NCI-H1436 (cell line): ENCODE measurements at places on chromosomes 2 and 18.

DNA sequence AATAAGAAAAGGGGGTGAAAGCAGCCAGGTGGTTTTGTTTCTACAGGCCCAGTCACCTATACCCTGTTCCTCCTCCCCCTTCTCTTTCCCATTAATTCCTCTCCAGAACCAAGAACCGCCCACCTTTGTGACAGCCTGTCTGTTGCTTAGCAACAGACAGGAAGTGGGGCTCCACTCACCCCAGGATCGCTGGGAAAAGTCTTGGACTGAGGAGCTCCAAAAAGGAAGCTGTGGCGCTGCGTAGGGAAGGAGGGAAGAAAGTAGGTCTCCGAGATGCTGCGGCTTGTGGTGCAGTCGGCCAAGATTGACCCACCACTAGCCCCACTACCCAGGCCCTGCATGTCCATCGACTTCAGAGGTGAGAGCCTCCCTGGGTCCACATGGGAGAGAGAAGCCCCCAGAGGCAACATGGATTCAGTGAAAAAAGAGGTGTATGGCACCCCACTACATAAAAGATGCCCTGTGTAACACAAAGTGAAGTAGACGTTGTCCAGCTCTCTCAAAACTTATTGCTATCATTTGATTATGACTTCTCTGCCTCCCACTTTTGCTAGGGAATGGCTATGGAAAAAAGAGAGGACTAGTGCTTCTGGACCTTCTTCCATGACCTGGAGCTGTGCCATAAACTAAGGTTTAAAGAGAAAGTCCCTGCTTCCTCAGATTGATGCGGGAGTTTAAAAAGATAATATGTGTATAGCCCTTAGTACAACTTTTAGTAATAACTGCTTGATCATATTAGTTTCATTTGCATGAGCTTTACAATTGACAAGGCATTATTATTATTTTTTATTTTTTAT, at the start of gene FER1L5:
Gene FER1L5 (plus strand): TSS at position 201 of the 797 bp plus-strand sequence. CDS start 73 bp downstream, at position 274.
- DNase-seq, result peak; percentile 17

DNA sequence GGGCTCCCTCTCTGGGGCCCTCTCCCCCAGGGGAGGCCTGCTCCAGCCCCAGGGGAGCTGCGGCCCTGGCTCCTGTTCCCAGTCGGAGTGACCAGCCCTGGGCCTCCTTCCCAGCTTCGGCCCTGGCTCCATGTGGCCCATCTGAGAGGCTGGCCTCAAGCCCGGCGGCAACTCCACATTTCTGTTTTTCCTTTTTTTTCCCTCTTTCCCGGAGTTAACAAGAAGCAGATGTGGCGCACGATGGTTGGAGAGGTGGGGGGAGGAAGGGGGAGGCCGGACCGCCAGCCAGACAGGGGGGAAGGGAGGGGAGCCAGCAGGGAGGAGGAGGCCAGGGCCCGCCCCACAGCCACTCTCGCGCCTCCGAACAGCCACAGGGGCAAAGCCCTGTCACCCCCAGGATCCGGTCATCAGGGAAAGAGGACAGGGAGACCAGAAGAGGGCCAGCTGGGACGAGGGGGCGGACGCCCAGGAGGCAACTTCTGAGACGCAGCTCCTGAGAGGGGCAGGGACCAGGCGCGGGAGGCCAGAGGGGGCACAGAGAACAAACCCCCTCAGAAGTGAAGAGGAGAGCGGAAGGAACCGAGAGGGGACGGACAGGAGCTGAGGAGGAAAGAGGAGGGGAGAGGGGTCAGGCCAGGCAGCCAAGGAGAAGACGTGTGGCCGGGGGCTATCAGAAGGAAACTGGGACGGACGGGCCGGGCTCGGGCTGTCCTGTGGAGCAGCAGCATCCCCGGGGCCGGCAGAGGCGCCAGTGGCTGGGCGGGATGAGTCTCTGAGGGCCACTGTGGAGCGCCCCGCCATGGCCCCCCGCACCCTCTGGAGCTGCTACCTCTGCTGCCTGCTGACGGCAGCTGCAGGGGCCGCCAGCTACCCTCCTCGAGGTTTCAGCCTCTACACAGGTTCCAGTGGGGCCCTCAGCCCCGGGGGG, at the start of gene EMILIN1:
Gene EMILIN1 (plus strand): TSS at position 349 of the 928 bp plus-strand sequence. CDS start 451 bp downstream, at position 800.
- no peak for DNase-seq

GRCh38 chr2:233354971-233355574, 779 bp downstream of the DGKD start:
- DNase-seq, result peak; percentile 10

DNA sequence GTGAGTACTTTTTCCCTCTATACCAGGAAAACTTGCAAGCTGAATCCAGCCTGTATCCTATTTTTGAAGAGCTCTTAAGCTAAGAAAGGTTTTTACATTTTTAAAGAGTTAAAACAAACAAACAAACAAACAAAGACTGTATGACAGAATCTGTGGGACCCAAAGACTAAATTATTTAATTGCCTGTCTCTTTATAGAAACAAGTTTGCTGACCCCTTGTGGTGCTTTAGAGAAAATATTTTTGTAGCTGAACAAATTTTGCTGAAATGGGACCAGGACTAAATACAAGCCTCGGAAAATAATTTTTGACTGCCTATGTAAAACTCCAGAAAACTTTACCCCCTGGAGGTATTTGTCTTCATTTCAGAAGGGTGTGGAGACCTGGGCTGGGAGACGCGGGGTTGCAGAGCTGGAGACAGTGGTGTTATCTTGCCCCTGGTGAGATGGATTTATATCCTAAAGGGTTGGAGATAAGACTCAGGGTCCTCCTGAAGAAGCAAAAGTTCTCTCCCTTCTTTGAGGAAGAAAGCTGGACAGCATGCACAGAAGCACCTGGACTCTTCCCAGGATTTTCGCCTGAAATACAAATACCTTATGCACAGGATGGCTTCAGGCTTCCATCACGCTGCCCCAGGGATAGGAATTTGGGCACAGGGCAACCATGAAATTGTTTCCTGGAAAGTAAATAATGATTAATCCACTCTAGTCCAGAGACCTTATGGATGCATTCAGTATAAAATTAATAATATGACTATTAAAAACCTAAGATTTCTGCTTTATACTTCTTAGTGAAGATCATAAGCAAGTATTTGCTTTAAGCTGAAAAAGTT, 54.3 kb downstream of the TMX3 start:
- DNase-seq, result peak; percentile 65

DNA sequence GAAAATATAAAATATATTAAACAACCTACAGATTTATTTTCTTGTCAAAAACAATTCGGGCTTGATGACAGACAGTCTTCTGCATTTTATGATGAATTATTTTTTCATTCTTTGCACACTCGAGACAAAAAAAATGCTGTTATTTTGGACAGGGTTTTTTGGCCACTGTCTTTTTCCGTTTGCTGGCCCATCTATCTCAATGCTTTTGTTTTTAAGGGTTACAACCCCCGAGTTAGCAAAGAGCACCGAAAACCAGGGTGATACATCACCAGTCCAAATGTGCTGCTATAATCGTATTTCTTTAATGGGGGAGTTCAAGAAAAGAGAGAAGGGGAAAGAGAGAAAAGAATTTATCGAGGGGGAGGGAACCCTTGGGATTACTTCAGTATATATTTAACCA, 7.7 kb downstream of the EVX2 start:
- no peak for DNase-seq

DNA sequence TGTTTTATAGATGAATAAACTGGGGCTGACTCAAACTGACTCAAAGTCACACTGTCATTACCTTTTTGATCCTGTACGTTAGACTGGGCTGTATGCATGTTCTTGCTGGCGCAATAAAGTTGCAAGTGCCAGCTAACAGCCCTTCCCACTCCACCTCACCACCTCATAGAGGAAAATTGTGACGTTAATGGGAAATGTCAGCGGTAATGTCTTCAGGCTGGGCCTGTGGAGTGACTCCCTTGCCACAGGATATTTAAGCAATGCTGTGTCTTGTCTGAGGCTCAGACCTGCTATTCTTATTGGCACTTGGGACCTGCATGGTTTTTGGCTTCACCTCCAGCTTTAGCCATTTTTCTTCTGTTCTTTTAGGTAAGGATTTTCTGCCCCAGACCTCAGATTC, 25.2 kb upstream of the CASP10 start:
- DNase-seq, result no peak

DNA sequence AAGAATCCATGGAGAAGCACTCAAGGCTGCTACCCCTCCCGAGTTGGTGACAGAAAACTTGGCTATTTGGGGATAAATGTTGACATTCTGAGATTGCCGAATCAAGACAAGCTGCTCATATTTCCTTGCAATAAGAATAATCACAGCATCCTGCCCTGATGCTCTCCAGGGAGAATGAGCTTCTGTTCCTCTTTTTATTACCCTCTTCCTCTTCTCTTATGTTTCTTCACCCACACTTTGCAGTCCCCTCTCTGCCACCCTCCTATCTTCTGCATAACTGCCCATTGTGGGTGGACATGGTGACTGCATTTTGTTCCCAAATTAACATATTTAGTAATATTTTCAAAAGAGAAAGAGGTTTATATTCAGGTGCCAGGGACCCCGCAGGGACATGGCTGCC, 11.9 kb upstream of the MSGN1 start:
- DNase-seq, result no peak

- DNase-seq, result no peak
Observed at GRCh38 chr2:233945146-233945545, 28.0 kb downstream of the TRPM8 start.

- no peak for DNase-seq
Observed at GRCh38 chr2:234142530-234142929, 92.0 kb downstream of the SPP2 start.

- no peak for DNase-seq
Observed at GRCh38 chr2:42297322-42297936, 63.6 kb downstream of the COX7A2L start.

- no peak for DNase-seq
Observed at GRCh38 chr18:22254088-22254487, 84.7 kb downstream of the GATA6 start.

DNA sequence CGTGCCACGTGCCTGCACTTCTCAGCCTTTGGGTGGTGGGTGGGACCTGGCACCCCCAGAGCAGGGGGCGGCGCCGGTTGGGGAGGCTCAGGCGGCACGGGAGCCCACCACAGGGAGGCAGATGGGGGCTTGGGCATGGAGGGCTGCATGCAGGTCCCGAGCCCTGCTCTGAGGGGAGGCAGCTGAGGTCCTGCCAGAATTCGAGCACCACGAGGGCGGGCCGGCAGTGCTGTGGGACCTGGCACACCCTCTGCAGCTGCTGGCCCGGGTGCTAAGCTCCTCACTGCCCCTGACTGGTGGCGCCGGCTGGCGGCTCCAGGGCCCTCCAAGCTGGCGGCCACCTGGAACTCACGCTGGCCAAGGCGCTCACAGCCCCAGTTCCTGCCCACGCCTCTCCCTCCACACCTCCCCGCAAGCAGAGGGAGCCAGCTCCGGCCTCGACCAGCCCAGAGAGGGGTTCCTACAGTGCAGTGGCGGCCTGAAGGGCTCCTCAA, 1176.8 kb upstream of the GYPC start:
- DNase-seq, result no peak

DNA sequence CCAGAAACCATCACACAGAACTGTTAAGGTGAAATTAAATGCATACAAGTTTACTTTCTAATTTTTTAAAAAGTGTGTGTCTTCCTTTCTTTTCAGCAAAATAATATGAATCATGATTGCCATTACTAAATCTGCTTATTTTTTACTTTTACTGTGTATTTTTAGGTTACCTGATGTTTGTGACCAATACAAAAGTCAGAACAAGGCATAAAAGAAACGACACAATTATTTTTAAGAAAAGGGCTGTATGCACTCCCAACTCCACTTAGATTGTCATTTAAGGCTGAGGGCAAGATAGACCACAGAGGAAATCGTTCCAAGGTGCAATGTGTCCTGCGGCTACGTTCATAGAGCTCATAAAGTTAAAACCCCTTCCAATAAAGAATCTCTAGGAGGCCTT, 797.0 kb downstream of the TDRD15 start:
- DNase-seq, result no peak

DNA sequence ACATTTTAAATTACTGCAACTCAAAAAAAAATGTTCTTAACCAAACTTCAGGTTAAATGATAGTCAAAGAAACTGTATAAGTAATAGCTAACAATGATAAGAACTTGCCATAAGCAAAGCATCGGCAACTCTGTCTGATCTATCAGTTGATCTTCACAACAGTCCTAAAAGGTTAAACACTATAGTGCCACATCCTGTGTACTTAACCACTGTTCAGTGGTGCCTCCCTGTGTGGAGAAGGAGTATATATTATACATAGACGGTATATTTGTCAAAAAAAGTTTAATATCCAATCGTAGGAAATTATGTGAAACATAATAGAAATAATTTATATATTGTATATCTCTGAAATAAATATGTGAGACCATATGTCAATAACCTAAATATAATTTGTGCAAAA, 13.0 kb downstream of the DTNA start:
- DNase-seq, result no peak

DNA sequence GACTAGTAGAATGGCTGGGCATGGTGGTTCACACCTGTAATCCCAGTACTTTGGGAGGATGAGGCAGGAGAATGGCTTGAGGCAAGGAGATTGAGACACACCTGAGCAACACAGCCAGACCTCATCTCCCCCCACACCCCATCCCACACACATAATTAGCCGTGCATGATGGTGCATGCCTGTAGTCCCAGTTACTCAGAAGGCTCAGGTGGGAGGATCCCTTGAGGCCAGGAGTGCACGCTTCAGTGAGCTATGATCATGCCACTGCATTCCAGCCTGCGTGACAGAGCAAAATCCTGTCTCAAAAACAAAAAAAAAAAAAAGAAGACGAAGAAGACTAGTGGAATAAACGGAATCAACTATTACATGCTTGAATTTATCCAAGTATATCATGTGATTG, 150.0 kb downstream of the STK39 start:
- no peak for DNase-seq

DNA sequence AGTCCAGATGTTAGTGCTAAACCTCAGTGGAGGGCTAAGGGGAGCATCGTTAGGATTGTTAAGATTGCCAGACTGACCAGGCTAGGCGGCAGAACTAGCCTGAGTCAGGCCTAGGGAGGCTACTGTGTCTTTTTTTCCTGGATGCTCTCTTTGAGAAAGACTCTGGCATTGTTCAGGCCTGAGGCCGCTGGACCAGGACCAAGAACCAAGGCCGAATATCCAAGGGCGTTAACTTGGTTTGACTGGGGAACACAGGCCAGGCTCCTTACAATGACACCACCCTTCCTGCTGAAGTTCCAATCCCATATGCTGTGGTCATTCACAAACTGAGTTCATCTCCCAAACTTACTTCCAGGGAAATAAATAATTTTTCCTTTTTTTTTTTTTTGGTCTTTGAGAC, 10.6 kb downstream of the HTRA2 start:
- no peak for DNase-seq

- no peak for DNase-seq
Observed at GRCh38 chr18:75167759-75168618, 41.0 kb downstream of the PTGR3 start.

- no peak for DNase-seq
Observed at GRCh38 chr2:10360460-10360849, 57.8 kb downstream of the HPCAL1 start.

- DNase-seq, result no peak
Observed at GRCh38 chr2:176097820-176098365, 1.7 kb upstream of the HOXD12 start.

DNA sequence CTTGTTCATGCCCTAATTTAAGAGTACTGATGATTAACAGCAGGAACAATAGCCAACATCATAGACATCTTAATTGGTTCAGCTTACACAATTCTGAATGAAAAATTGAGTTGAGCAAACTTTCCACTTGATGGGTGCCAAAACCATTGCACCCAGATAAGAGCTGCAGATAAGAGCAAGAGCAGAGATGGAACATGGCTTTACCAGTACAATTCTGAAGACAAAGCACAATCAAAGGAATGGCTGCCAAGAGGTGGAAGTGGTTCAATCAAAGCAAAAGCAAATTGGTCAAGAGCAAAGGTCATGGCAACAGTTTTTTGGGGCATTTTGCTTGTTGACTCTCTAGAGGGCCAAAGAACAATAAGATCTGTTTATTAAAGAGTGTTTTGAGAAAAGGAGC, 65.6 kb upstream of the ATP5MC3 start:
- no peak for DNase-seq
